ENCODE measurements at places on chromosomes 11 and 22.

DNA sequence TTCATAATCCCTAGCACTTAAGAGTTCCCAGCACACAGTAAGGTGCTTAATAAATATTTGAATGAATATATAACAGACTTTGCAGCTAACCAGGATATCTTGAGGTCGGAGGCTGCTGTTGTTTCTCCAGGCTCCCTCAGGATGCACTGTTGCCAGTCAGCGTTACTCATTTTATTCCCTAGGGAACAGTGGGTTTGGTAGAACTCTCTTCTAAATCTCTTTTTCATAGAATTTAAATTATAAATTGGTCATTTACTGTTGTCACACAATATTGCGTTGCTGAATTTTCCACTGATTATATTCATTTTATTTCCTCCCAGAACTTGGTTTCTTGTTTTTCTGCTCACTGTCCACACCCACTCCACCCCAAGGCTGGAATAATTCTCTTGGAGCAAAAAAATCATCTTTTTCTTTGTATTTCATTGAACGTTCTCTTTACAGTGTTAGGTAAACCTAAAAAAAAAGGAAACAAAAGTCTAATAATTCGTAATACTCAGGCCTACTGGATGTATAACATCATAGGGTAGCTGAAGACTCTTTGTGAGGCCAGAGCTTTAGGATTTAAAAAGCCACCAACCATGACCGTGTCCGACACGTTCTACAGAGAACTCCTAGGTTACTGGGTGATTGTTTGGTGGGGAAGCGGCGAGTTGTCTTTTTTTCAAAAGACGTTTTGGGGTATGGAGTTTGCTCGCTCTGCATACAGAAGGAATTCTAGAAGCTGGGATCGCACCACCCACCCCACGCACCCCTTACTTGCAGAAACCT lies 766 bp upstream of the CAPRIN1 start:
- DNase-seq = no peak

DNA sequence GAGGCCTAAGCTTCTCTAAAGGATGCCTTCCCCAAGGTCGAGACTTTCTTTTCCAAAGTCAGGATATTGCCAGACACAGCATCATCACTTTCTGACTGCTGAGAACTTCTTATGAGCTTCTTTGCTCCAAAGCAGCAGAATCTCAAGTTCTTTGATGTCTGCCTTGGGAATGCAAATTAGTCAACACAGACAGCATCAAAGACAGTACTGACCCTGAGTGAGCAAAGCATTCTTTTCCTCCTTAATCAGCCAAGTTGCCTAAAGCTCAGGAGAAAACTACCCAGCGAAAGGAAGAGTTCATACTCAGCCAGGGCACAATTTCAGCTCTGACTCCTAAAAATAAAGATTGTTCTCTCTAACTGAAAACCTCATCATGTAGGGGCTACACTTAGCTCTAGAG lies 98.0 kb downstream of the SLC36A4 start:
- no peak for DNase-seq

DNA sequence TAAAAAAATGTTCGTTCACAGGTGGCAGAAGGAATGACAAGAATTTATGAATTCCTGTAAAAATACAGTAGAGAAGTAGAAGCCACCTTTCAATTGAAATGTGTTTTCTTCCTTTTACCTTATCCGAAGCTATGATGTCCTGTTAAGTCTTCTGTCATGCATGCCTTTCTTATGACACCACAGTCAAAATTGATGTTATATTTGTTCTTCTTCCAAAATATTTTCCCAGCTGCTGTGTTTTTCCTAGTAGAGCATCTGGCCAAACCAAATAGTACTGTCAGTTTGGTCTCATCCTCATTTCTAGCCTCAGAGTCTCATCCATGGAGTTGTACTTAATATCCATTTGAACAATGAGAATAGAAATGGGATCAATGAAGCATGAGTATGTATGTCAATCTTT lies 206.1 kb downstream of the PGR start:
- DNase-seq = no peak

DNA sequence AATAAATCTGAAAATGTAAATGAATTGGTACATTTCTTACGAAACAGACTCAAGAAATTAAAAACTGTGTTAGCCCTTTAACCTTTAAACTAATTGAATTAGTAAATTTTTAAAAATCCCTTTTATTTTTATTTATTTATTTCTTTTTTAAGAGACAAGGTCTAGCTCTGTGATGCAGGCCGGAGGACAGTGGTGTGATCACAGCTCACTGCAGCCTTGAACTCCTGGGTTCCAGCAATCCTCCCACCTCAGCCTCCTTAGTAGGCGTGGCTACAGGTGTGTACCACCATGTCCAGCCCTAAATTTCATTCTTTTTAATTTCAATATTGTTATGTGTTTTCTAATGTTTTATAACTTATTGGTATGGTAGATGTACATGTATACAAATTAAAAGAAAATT lies 72.6 kb downstream of the MYEOV start:
- DNase-seq = no peak

DNA sequence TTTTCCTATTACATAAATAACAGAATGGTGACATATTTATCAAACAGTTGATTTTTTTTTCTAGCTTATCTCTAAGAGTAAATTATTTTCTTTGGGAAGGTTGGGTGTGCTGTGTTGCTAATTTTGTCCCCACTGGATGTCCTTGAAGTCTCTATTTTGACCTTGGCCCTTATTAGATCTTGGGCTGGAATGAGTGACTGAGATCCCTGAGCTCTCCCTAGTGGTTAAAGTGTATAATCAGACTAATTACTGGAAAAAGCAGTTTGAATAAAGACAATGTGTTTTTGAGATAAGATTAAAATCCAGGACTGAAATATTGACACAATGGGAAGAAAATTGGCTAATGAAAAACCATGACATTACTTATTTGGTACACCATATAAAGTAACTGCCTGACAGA lies 56.1 kb downstream of the AASDHPPT start:
- no peak for DNase-seq

GRCh38 chr11:121152764-121153163 lies 51.7 kb downstream of the TECTA start:
- DNase-seq = no peak

DNA sequence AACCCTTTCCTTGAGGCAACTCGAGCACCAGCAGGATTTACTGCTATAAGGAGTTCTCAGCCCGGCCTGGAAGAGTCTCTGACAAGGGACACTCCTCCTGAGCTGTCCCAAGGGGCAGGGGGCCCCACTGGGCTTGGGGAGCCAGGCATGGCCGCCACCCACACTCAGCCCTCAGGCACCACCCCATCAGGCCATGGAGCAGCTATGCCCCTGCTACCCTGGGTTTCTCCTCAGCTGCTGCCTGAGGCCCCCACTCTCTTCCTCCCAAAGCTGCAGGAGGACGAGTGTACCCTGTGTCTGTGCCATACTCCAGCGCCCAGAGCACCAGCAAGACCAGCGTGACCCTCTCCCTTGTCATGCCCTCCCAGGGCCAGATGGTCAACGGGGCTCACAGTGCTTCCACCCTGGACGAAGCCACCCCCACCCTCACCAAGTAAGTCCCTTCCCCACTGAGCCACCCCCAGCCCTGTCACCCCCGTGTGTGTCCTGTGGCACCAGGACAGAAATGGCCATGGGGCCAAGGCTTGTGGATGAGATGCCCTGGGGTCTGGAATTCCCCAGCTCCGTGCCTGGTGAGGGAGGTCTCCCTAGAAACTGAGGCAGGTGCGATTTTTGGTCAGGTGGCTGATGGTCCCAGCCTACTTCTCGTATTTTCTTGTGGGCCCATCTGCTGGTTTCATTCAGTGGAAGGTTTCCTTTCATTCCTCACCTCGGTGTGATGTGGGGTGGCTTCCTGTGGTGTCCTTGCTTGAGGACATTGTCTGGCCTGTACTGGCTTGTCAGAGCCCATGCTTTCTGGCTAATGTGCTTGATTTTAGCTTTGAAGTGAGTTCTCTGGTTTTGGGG lies 28.4 kb downstream of the TAB1 start:
- DNase-seq = no peak

DNA sequence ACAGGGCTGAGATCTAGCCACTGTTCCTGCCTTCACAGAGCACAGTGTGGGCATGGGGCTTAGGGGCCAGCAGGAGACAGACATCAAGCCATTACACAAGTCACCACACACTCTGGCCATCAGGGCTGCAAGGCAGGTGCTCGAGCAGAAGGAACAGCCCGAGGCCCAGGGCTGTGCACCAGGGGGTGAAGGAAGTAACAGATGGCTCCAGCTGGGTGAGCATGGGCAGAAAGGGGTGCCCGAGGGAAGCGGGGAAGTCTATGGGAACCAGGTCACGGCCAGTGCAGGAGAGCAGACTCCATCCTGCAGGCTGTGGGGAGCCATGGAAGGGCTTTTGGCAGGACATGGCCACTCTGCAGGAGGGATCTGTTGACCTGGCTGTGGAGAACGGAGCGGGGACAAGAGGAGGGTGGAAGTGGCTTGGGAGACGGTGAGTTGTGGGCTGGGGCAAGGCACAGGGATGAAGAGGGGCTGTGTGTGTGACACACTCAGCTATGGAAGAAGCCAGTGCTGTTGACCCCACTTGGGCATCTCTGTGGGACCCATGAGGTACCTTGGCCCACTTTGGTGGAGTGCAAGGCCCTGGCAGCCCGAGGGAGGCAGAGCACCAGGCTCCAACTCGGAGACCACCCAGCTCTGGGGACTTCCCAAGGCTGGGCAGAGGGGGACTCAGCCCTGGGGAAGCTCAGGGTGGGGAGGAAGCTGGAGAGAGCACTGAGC lies 3.6 kb downstream of the C11orf68 start:
- peak; percentile 89 for DNase-seq

GRCh38 chr22:50732681-50733080 lies 5.3 kb upstream of the ACR start:
- no peak for DNase-seq

DNA sequence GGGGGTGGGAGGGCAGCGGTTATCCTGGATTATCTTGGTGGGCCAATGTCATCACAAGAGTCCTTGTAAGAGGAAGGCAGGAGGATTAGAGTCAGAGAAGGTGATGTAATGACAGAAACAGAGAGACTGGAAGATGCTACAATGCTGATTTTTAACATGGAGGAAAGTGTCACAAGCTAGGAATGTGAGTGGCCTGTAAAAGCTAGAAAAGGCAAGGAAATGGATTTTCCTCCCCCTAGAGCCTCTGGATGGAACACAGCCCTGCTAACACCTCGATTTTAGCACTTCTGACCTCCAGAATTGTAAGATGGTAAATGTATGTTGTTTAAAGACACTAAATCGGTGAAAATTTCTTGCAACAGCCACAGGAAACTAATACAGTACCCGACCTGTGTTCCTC lies 109.3 kb downstream of the MN1 start:
- no peak for DNase-seq

DNA sequence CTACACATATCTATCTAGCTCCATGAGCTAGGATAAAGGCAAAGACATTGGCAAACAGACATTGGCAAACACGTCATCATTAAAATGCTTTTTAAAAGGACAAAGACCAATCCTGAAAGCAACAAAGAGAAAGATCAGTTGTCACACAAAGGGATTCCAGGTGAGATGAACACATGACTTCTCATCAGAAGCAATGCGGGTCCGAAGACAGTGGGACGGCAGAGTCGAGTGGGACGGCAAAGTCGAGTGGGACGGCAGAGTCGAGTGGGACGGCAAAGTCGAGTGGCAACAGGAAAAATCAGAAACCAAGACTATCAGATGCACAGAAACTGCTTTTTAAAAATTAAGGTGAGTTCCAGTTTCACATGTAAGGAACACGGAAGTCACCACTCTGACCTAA lies 609.5 kb downstream of the BRD1 start:
- no peak for DNase-seq

- DNase-seq = no peak
These were observed 20.5 kb upstream of the RBFOX2 start for GRCh38 chr22:36048911-36049677.

- peak; percentile 34 for DNase-seq
These were observed 47.8 kb downstream of the BRSK2 start for GRCh38 chr11:1437500-1437899.

- DNase-seq = no peak
These were observed 283.8 kb downstream of the CADM1 start for GRCh38 chr11:115220423-115220822.

GRCh38 chr11:105738986-105739795 lies 129.3 kb downstream of the GRIA4 start:
- DNase-seq = peak; percentile 66

GRCh38 chr11:61632096-61632495 lies 48.1 kb upstream of the DAGLA start:
- no peak for DNase-seq

DNA sequence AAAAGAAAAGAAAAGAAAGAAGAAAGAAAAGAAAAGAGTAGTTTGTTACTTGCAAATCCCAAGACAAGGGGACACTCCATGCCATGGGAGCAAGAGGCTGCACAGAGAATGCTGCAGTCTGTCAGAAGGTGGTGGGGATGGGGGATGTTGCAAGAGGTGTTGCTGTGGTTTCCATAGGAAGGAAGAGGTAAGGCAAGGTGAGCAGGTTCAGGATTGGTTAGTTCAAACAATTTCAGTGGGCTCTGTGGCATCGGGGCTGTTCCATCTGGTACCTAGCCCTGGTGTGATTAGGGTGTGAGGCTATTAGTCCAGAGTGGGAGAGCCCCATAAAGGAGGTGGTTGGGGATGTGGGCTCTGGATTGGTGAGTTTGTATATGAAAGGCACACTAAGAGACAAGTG lies 172.7 kb downstream of the BCR start:
- DNase-seq = no peak

DNA sequence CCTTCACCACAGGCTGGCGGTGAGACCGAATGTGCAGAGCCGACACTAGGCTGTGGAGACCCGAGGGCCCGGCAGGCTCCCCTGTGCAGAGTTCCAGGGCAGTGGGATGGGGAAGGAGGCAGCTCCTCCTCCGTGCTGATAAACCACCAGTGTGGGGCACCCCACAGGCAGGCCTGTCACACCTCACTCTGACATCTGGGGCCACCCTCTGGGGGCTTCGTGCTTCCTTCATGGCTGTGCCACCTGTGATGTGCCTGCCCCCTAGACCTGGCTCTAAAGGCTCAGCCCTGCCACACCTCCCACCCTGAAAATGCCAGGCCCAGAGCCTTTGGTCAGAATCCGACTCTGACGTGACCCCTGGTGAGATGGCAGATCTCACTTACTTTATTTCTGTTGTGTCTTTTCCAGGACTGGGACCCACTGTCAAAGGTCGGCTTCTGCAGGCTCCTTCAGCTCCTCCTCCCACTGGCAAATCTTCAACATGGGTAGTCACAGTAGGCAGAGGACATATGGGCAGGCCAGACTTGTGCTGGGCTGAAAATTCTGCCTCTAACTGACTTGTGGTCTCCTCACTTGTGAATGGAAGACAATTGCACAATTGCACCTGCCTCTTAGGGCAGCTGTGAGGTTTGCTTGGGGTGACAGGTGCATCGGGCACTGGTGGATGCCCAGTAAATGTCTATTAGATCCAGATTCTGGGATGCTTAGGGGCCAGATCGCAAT lies 46.2 kb upstream of the TSKU start:
- DNase-seq = peak; percentile 64

- DNase-seq = no peak
These were observed 15.8 kb upstream of the CARS1 start for GRCh38 chr11:3073029-3073435.

GRCh38 chr11:35491231-35491871 lies 34.1 kb downstream of the PAMR1 start:
- DNase-seq = no peak

GRCh38 chr11:116874251-116874650 lies 36.8 kb upstream of the APOA1 start:
- DNase-seq = no peak

- DNase-seq = no peak
These were observed 12.8 kb downstream of the AQP11 start for GRCh38 chr11:77602381-77603088.

- DNase-seq = no peak
These were observed 6.5 kb downstream of the RBFOX2 start for GRCh38 chr22:36022162-36022561.

Measured in cerebellar cortex (tissue), 1 donor.